Tongue (tissue), 3 donors: ENCODE measurements at places on chromosomes 5 and 9.

- peak; percentile 40 for DNase-seq
Measured at GRCh38 chr9:129458155-129458661, 162.7 kb downstream of the C9orf50 start.

DNA sequence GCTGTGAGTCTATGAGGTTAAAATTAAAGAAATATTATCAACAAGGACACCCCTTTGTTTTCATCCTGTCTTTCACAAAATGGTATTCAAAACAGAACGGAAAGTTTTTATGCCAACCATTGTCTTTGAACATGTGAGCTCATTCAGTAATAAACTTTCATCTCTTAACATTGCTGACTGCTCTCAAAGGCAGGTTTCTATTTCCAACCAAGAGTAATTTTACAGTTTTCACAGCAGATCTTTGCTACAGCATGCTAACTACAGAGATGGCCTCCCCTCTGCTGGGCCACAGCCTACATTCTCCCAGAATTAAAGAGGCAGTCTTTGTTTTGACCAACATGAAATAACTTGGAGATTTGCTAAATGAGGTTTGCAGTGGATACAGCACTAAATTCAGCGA lies 101.5 kb downstream of the DMRT2 start:
- no peak for DNase-seq

GRCh38 chr9:124818431-124819281 lies 34.6 kb upstream of the WDR38 start:
- no peak for DNase-seq

- DNase-seq: peak; percentile 46
Measured at GRCh38 chr9:35680331-35681105, 6.8 kb downstream of the CA9 start.

GRCh38 chr5:94749042-94749441 lies 130.6 kb downstream of the SLF1 start:
- DNase-seq: no peak

DNA sequence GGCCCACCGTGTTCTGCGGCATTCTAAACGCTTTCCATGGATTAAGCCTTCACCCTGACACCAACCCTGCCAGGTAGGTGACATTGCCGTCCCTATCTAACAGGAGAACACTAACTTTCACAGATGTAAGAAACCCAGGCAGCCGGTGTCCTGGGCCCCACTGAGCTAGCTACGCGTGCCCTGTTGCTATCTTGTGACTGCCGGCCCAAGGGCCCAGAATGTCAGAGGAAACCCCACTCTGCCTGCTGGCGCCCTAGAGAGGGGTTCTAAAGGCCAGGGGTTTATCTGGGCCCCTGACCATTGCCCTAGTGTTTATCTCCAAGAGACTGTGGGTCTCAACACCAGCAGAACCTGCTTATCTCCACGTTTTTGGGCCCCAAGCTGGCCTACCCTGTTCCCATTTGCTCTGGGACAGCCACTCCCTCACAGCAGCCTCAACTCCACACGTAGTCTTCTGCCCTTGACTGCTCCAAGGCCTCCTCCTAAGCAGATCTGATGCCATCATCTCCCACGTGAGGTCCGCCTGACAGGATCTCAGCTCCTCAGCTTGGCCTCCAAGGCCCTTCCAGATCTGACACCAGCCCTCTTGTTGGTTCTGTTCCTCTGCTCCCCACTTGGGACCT lies 18.1 kb upstream of the ZBTB34 start:
- DNase-seq: no peak

GRCh38 chr5:122924719-122925395 lies 79.4 kb downstream of the SNX24 start:
- DNase-seq: no peak

DNA sequence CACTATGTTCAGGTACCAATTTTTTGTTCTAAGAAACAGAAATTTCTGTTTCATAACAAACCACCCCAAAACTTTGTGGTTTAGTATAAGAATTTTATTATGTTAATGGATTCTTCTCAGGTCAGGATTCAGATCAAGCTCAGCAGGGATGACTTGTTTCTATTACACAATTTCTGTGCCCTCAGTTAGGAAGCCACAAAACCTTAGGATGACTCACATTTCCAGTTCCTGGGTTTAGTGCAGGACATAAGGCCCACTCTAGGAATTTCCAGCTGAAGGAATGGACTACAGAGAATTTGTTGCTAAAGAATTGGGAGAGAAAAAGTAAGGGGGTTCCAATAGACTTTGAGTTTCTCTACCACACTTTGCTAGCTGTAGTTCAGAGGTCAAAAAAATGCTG lies 629.3 kb downstream of the ANXA1 start:
- DNase-seq: no peak

DNA sequence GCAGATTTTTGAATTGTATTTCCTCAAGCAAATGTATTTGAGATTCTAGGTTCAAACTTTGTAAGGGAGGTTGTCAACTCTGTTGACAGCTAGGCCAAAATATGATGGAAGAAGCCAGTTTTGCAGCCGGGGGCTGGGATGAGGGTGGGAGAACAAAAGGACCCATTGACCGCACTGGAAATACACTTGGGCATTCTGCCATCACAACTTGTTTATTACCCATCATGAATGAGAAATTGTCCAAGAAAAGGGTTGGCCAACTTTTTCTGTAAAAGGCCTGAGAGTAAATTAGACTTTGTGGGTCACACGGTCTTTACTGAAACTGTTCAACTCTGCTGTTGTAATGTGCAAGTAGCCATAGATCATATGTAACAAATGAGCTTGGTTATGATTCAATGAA lies 221.3 kb upstream of the KLF9 start:
- peak; percentile 35 for DNase-seq

- DNase-seq: no peak
Measured at GRCh38 chr5:16392718-16393117, 72.9 kb downstream of the ZNF622 start.

DNA sequence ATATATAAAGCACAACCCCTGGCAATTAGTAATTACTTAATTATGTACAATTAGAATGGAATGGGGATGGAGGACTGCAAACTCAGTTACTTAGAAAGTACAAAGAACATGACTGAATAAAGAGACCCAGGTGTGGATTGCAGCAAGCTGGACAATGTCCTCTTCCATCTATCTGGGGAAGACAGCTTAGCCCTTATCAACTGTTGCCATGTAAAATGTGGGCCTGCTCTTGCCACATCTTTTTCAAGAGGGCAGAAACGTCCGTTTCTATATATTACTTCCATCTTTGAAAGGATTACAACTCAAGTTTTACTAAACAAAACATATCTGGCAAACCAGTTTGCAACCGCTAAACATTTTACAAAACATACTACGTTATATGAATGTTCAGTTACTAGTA lies 26.2 kb downstream of the GOLPH3 start:
- DNase-seq: no peak

GRCh38 chr5:61600945-61601511 lies 269.0 kb downstream of the ZSWIM6 start:
- no peak for DNase-seq

DNA sequence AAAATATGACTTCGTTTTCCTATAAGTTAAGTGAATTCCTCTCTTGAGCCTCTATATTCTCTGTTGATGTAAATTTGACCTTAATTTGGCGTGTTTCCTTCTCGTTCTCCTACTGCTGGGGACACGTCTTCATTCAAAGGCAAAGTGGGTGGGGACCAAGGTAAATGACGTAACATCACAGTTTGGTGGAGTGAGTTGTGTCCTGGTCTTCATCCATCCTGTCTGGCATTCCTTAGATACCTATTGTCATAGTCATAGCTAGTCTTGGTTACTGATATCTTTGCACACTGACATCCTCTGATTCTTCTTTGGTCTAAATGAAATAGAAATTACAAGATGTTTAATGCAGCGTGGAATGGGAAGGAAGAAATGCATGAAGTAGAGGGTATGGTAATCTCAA lies 108.5 kb downstream of the NNT start:
- no peak for DNase-seq

DNA sequence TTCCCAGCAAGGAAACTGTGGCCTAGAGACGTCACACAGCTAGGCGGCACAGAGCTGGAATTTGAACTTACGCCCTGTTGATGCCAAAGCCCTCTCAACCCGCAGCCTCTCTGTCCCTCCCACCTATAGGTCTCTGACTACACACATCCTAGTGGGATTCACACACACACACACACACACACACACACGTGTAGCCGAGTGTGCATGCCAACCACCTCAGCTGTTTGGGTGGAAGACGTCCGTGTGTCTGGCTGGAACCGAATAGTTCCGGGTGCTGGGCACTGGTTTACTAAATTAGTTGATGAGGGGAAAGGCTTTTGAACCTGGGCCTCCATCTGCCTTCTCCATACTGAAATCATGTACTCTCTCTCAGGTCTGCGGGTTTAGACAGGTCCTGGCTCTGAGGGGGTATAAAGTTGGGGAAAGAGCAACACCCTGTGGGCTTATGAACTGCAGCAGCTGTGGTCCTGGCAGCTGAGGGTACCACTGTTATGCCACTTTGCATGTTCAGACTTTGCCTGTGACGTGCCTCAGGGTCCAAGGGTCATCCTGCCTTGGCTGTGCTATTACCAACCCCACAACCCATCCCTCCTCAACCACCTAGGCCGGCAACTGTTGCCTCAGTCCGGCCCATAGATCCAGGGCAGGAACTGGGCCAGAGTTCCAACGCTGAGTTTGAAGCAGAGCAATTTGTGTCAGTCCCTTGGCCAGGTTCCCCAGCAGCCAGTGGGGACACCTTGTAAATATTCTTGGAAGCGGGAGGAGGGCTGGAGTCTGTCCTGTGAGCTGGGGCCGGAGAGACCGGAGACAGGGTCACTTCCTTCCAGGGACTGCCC lies 50.5 kb downstream of the PSD2 start:
- no peak for DNase-seq

GRCh38 chr5:57231607-57232006 lies 57.7 kb downstream of the GPBP1 start:
- no peak for DNase-seq

DNA sequence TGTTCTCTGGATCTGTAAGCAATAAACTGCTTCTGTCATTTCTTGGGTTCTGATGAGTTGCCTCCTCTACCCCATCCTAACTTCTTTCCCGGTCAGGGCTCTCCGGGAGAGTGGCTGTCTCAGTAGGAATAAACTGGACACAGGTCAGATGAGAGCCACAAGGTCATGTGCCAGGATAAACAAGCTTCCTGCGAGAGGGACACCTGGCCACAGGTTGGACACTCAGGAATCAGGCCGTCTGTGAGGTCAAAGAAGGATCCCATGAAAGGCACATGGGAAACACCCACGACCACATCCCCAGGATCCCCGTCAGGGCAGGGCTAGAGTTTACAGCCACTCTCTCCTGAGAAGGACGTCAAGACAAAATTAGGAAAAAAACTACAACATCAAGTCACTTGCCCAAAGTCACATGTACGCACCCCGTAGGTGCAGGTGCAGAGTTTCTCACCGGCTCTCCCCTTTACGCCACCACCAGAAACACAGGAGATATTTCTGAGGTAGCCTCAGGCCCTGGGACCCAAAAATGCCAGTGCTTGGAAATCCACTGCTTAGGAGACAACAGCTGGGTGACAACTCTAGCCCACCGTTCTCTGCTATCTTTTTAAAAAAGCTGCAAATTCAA lies 28.7 kb downstream of the CCT5 start:
- no peak for DNase-seq

DNA sequence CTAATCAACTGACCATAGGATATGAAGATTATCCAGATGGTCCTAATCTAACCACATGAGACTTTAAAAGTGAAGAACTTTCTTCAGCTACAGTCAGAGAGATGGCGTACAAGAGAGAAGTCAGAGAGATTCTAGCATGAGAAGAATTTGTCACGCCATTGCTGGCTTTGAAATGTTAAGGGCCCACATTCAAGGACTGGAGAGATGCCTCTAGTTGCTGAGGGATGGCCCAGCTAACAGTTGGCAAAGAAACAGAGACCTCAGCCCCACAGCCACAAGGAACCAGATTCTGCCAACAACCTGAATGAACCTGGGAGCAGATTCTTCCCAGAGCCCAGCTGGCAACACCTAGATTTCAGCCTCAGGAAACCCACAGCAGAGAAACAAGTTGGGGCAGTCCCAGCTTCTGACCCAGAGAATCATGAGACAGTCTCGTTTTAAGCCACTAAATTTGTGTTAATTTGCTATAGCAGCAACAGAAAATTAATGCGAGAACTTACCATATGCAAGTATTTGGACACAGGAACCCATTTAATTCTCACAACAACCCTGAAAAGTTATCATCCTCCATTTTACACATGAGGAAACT lies 132.0 kb downstream of the MLLT3 start:
- no peak for DNase-seq

GRCh38 chr9:137128862-137129455 lies 10.0 kb upstream of the GRIN1 start:
- DNase-seq: no peak

- no peak for DNase-seq
Measured at GRCh38 chr5:14683906-14684455, 19.5 kb downstream of the OTULIN start.

- no peak for DNase-seq
Measured at GRCh38 chr9:107307331-107307730, 24.3 kb downstream of the RAD23B start.

DNA sequence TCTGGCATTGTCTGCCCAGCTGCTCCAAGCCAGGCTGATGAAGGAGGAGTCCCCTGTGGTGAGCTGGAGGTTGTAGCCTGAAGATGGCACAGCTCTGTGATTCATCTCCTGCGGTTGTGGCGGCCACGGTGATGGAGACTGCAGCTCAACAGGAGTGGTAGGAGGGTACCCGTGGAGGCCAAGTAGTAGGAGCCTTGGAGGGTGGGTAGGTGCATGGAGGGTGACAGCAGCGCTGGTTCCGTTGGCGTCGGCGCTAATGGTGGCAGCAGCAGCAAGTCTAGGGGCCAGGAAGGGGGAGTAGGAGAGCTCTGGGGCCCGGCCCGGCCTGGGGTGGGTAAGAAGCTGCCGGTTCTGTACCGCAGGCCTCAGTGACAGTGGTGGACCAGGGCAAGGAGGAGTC lies 22.4 kb upstream of the TRIM52 start:
- DNase-seq: no peak

DNA sequence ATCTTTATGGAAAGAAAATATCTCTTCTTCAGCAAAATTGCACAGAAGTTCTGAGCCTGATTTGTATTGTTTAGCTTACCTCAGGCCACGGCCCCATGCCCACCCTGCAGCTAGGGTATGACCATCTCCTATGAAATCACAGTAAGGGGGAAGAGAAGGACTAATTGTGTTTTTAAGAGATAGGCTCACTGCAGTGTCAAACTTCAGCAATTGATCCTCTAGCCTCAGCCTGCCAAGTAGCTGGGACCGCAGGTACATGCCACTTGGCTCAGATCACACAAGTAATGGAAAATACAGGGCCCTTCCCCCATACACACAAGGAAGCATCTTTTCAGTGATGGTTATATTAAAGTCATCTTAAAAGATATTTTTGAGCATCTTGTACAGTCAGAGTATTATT lies 60.0 kb downstream of the DMAC1 start:
- no peak for DNase-seq

GRCh38 chr5:72184408-72184807 lies 77.1 kb downstream of the MAP1B start:
- DNase-seq: no peak

DNA sequence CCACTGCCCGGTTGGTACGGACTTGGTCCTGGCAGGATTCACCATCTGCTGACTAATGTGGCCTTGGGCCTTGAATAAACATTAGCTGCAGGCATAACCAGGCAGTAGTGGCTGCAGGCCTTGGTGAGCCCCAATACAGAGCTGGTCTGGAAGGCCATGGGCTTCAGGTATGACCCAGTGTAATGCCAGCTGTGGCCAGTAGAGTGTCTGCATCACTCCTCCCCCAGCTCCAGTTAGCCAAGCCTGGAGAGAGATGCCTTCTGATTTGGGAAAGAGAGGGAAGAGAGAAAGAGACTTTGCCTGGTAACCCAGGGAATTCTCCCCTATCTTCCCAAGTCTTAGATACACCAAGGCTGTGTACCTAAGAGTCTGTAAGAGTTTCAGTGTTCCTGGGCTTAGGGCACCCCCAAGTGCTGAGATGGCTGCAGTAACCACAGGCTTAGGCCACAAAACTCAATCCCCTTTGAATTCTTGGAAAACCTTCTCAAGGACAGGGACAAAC lies 5.6 kb upstream of the C5 start:
- DNase-seq: no peak
